ENCODE measurements at places on chromosomes 13 and 19.

DNA sequence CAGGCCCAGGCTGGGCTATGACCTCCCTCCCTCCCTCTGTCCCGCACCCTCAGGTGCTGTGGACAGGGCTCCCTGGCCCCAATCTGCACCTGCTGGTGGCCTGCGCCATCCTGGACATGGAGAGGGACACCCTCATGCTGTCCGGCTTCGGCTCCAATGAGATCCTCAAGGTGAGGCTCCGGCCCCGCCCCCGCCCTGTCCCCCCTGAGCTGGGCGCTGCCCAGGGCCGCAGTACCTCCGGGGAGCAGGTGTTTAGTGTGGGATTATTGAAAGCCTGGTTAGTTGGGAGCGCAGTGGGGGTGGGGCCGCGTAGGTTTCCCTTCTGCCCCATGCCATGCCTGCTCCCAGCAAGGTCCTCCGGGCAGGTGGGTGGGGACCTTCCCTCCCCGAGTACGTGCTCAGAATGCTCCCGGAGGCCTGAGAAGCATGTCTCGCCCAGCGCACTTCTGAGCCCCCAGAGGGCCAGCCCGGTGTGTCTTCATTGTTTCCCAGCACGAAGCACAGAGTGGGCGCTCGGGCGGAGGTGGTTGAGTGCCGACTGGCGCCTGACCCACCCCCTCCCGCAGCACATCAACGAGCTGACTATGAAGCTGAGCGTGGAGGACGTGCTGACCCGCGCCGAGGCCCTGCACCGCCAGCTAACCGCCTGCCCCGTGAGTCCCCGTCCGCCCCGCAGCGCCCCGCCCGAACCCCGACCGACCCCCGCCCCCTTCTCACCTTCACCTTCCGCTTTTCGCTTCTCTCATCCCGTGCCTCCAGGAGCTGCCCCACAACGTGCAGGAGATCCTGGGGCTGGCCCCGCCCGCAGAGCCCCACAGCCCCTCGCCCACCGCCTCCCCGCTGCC is 8.8 kb downstream of the IL4I1 start:
- no peak for DNase-seq

GRCh38 chr19:37466798-37467607 is at the start of gene ZNF569:
Gene ZNF569 (minus strand): TSS chr19:37467444. CDS start chr19:37444921, 22,523 bp downstream.
- DNase-seq: peak; percentile 84

GRCh38 chr13:31923134-31923763 is 108.3 kb upstream of the FRY start:
- DNase-seq: no peak

DNA sequence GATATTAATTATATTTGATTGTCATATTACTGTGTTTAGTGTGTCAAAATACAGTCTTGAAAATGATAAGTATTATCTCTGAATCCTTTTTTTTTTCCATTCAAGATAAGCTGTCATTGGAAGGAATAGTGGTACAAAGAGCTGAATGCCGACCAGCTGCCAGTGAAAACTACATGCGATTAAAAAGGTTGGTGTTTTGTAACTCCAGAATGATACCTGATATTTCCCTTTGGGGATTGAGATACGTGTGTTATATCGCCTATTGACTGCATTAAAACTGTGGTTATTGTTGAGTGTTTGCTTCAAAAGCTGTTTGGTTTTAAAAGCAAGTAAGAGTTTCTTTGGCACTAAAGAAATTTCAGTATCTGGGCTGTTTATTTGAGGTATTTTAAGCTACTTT is 6.5 kb upstream of the KCTD4 start:
- peak; percentile 26 for DNase-seq

DNA sequence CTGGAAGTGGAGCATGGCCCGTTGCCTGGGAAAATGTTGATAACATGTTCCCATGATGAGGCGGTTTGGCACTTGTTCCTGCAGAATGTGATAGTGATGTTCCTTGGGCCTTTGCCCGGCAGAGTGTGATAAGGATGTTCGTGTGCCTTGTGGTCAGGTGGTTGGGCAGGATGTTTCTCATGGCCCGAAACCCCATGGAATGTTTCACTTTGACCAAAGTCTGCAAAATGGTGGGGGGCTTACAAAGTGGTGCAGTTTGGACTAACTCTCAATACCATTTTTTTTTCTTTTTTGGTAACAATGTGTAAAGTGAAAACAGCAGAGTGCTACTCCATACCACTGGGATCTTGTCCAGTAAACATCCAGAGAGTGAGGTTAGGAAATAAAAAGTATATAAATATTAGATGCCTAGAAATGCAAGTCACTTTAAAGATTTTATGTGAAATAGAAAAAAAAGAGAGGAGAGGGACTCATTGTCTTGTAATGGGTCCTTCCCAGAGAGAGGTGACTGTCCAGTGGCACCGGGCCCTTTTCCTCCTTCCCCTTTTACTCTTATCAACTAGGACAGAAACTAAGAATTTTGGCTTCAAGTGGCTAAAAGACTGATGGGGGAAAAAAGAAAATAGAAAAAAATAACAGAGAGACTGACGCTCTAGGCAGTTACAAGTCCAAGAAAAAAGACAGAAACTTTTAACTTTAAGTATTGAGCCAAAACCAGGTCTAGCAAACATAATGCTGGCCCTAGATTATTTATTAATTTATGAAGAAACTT is 5.7 kb downstream of the FPR3 start:
- DNase-seq: no peak

DNA sequence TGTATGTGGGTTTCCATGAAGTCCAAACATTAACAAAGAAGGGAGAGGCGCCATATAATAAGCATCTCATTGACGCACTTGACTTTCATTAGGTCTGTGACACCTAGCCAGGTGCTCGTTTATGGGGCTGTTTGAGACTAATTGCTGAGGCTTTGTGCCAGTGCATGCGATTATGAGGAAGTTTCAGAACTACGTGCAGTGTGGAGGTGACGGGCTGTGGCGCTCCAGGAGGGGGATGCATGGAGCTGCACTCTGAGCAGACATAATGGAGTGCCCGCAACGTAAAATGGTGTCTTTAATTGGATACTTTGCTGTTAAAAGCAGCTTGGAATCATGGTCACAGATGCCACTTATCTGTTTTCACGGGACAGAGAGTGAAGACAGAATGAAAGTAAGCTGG is 223.2 kb downstream of the FGF9 start:
- no peak for DNase-seq

- peak; percentile 42 for DNase-seq
These were observed 5.2 kb downstream of the SYDE1 start for GRCh38 chr19:15112385-15112784.

GRCh38 chr19:57802269-57802668 is 12.4 kb downstream of the ZNF552 start:
- no peak for DNase-seq

DNA sequence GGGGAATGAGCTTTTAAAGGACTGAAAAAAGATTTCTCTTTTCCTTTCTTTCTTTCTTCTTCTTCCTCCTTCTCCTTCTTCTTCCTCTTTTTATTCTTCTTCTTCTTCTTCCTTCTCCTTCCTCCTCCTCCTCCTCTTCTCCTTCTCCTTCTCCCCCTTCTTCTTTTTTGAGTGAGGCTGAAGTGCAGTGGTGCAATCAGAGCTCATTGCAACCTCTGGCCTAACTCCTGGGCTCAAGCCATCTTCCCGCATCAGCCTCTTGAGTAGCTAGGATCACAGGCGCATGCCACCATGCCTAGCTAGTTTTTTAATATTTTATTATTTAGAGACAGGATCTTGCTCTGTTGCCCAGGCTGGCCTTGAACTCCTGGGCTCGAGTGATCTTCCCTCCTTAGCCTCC is 120.9 kb upstream of the KL start:
- peak; percentile 38 for DNase-seq

All from MCF 10A (cell line).